ENCODE measurements at places on chromosomes 7 and 10.

- H3K4me3 ChIP-seq, result no peak overlapping the region
- no peak for DNase-seq
- no peaks in the 10 kb centered on the region for H3K27me3 ChIP-seq
- no peaks in the 10 kb centered on the region for H3K4me1 ChIP-seq
- no peaks in the 10 kb centered on the region for H3K36me3 ChIP-seq
Measured at GRCh38 chr7:141842904-141843303, 1.6 kb upstream of the PRSS37 start.

GRCh38 chr10:114142018-114142417 lies 32.0 kb downstream of the CCDC186 start:
- H3K27me3 ChIP-seq, result no peaks in the 10 kb centered on the region
- no peak overlapping the region for H3K27ac ChIP-seq
- no peak overlapping the region for H3K4me3 ChIP-seq

DNA sequence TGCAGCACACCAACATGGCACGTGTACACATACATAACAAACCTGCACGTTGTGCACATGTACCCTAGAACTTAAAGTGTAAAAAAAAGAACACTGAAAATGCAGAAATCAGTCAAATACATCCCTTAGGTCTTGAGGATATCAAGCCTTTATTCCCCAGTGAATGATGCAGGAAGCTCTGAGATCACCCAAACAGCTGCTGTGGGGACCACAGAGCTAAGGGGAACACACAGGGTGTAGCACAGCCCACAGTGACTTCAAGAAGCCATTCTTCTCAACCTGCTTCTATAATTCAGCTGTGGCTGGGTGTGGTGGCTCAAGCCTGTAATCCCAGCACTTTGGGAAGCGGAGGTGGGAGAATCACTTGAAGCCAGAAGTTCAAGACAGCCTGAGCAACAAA lies 314.9 kb downstream of the CALN1 start:
- H3K27me3 ChIP-seq, result no peaks in the 10 kb centered on the region
- no peak overlapping the region for H3K4me3 ChIP-seq
- DNase-seq, result no peak
- no peak overlapping the region for H3K27ac ChIP-seq

DNA sequence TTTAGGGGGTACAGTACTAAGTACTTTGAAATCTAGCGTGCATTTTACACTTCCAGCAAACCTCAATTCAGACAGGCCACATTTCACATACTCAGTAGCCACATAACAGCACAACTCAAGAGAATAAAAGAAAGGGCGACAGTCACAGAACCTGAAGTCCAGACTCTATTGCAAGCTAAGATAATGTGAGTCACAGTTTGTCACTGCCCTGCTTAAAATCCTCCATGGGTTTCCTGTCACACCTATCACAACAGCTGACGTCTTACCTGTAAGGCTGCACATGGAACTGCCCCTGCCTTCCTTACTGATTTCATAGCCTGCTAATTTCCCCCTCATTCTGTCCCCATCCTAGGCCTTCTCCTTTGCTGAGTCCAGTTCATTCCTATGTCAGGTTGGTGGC lies 16.1 kb upstream of the CDK14 start:
- H3K27ac ChIP-seq, result no peak overlapping the region
- no peaks in the 10 kb centered on the region for H3K36me3 ChIP-seq
- no peaks in the 10 kb centered on the region for H3K4me1 ChIP-seq
- no peak for DNase-seq
